H4 (cell line): ENCODE measurements at places on chromosomes 7 and 10.

- peak; percentile 14 for DNase-seq
Observed at GRCh38 chr10:110260746-110261477, 43.8 kb downstream of the SMNDC1 start.

DNA sequence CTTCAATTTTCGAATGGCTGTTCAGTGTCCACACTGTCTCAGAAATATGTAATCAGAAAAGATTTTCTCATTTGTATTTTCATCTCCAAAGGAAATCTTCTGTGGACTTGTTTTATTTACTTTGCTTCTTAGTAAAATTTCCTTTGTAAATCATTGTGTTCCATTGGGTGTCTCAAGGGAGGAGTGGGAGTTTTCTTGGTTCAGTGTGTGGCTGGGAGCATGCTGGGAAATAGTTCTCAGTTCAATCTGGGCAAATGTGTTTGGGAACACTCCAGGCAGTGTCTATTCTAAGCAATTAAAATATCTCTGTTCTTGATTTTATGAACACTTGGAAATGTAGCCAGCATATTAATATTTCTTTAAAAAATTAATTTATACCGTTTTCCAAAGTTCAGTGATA lies 1019.8 kb downstream of the CNTNAP2 start:
- DNase-seq: no peak

DNA sequence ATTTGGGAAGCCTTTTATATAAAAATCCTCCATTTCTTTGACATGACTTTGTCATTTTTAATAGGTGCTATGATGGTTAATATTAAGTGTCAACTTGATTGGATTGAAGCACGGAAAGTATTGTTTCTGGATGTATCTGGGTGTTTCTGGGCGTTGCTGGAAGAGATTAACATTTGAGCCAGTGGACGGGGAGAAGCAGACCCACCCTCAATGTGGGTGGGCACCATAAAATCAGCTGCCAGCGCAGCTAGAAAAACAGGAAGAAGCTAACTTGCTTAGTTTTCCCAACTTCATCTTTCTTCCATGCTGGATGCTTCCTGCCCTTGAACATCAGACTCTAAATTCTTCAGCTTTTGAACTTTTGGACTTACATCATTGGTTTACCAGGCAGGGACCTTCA lies 1003.0 kb downstream of the SORCS3 start:
- no peak for DNase-seq

- no peak for DNase-seq
Observed at GRCh38 chr7:157541295-157542067, 204.7 kb downstream of the DNAJB6 start.

DNA sequence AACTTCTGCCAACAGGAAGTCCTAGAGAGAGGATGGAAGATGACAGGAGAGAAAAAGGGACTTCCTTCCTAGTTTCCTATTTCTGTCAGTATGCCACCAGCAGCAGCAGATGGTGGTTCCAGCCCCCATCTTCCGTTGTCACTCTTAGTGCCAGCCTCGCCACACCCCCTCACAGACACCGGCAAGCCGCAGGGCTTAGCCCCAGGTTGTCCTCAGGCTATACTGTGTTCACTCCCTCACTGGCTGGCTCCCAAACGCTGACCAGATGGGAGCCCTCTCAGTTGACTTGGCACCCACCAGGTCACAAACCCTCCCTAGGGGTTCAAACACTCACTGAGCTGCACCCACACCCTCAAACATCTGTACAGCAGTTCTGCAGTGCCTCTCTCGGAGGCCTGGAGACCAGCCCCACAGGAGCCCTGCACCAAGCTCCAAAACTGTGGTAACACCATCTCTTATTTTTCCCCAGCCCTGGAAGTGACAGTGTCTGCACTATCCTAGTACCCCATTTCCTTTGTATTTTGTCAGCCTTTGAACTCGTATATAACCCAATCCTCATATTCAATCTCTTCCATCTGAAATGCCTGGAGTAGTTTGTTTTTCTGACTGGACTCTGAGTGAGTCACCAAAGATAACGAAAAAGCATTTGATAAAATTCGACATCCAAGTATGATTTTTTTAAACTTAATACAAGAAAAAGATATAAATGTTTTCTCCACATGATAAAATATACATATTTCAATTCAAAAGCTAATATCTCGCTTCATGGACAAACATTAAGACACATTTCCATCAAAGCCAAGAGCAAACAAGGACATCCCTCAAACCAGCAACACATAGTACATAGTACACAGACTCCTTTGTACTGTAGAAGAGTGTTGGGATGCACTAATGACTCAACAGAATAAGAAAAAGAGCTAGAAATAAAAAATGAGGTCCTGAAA lies 34.5 kb downstream of the SMURF1 start:
- DNase-seq: no peak

DNA sequence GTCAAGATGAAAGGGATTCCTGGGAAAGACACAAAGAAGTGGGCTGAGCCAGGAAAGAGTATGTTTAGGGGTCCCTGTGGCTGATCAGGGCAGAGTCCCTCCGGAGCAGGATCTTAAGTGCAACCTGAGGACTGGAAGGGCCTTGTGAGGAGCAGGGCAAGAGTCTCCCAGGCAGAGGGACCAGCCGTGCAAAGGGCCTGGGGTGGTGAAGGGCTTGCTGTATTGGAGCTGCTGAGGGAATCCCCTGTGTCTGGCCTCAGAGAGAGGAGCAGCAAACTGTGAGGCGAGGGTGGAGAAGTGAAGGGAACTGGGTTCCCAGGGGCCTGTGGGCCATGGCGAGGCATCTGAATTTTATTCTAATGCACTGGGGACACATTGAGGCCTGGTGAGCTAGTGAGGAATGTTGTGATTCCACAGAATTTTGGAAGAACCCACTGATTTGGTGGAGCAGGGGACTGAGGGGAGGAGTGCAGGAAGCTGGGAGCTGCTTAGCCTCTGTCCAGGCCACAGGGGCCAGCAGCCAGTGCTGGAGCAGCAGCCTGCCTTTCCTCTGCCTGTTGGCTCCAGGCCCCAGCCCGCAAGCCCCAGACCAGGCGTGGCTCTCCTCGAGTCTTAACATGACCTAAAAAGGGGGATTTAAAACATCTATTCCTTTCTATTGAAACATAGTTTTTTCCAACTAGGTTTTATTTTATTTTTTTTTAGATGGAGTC lies 138.4 kb upstream of the IGFBP3 start:
- no peak for DNase-seq

GRCh38 chr7:56046721-56047445 lies 4.4 kb downstream of the PSPH start:
- DNase-seq: peak; percentile 58

- no peak for DNase-seq
Observed at GRCh38 chr7:90766814-90767564, 170.9 kb downstream of the CDK14 start.

GRCh38 chr10:124674768-124675222 lies 69.4 kb downstream of the FAM53B start:
- no peak for DNase-seq

GRCh38 chr7:69764147-69764546 lies 165.9 kb downstream of the AUTS2 start:
- DNase-seq: no peak

- no peak for DNase-seq
Observed at GRCh38 chr10:6006991-6007390, 29.6 kb upstream of the IL15RA start.

GRCh38 chr7:141158561-141158960 lies 84.7 kb downstream of the TMEM178B start:
- DNase-seq: peak; percentile 99

DNA sequence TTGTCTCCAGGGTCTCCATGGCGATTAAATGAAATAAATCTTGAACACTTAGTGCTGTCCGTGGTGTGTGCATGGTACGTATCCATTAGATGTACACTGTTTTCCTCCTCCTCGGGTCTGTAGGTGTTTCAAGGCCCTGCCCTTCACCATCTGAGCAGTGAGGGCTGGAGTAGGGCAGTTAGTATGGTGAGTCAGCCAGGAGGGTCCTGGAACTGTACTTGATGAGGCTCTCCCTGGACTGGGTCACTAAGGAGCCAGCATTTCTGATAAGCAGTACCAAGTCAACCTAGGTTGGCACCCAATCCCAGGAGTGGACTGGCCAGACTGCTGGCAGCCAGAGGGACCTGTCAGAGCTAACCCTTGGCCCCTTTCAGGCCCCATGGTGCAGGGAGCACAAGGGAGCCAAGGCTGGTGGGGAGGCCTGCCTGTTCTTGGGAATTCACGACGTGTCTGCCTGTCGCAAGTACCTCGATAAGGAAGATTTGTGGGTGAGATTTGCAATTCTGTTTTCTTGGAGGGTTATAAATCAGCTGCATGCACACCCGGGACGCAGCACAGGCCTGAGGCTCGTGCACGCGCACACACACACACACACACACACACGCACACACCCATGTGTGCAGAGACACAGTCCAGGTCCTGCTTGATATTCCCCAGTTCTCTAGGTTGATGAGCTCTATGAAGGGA lies 114.2 kb downstream of the ZMIZ1 start:
- DNase-seq: no peak

DNA sequence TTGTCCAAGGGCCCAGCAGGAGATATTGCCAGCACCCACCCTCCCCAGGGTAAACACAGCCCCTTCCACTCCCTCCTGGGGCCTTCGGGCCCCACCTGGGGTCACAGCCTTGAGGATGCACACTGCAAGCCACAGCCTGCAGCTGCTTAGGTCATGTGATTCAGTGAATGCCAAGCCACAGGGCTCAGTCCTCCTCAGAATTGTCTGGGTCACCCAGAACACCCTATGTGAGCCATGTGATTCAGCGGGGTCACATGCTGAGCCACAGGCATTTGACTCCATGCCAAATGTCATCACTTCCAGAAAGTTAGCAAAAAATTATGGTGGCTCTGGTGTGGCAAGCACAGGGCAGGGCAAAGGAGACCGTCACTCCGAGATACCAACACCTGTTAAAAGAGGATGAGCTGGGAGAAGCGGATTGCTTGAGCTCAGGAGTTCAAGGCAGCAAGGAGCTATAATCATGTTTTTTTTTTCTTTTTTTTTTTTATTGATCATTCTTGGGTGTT lies 17.2 kb upstream of the PSAP start:
- peak; percentile 88 for DNase-seq

- DNase-seq: no peak
Observed at GRCh38 chr10:29826801-29827450, 192.2 kb upstream of the SVIL start.

DNA sequence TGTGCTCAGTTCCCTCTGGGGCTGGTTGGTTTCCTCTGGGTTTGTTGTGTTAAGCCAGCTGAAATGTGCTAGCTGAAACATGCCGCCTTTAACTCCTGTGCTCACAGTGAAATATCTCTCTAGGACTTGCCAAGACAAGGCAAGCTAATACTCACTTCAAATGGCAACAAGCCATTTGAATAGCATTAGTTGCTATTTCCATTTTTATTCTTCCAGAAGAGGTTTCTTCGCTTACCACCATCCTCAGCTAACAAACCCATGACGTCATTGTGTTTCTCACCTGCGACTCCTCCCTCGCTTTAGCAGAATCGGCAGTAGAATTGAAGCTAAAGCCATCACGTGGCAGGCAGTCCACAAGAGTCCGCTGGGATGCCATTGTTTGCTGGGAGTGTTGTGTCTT lies 61.3 kb downstream of the ZNF22 start:
- DNase-seq: no peak

GRCh38 chr7:13188922-13189321 lies 501.5 kb downstream of the ARL4A start:
- DNase-seq: no peak

GRCh38 chr7:152870106-152870693 lies 110.6 kb downstream of the ACTR3B start:
- DNase-seq: no peak

DNA sequence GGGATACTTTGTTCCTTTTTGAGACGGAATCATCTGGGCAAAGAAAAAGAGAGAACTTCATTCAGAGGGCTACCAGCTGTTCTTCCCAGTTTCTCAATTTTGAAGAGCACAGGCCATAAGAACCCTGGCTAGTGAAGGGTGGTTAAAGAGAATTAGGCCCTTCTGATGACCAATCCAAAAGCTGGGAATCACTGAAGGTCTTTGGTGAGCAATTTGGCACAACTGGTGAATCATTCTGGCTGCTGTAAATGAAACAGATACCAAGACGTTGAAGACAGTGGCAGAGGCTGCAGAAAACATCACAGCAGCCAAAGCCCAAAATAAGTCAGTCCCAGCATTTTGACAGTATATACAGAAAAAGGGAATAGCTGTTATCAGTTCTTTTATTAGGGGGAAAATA lies 5.1 kb downstream of the RAPGEF5 start:
- DNase-seq: no peak

- DNase-seq: no peak
Observed at GRCh38 chr7:158452331-158452730, 135.3 kb downstream of the PTPRN2 start.

DNA sequence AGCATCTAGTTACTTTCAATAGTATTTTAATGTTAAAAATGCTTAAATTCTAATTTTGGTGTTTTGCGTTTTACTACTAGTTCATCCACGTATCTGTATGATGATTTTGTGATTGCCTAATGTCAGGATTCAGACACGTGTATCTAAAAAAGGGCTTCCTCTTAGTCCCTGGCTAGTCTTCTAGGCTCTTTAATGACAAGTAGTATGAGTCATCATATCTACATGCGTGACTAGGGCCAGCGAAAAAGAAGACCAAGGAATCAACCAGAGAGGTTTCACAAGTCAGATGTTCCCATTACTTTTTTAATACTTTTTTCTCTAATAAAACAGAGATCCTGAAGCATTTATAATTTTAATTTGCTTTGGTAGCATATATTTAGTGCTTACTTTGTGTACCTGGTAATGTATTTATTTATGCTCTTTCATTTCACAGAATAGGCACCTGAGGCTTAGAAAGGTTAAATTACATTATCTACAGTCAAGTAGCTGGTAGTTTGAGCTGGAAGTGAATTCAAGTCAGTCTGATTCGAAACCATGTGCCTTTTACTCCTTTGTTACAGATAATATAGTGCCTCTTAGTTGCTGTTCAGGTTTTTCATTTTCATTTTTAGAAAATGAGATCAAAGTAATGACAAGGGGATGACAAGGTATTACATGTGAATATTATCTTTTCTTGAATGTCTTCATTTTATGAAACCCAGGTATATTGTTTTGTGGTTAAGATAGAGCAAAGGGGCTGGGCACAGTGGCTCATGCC lies 140.3 kb downstream of the FOXP2 start:
- DNase-seq: peak; percentile 86

- DNase-seq: no peak
Observed at GRCh38 chr7:95473276-95473985, 12.3 kb upstream of the ASB4 start.

- DNase-seq: no peak
Observed at GRCh38 chr7:42597300-42597699, 314.6 kb downstream of the C7orf25 start.

DNA sequence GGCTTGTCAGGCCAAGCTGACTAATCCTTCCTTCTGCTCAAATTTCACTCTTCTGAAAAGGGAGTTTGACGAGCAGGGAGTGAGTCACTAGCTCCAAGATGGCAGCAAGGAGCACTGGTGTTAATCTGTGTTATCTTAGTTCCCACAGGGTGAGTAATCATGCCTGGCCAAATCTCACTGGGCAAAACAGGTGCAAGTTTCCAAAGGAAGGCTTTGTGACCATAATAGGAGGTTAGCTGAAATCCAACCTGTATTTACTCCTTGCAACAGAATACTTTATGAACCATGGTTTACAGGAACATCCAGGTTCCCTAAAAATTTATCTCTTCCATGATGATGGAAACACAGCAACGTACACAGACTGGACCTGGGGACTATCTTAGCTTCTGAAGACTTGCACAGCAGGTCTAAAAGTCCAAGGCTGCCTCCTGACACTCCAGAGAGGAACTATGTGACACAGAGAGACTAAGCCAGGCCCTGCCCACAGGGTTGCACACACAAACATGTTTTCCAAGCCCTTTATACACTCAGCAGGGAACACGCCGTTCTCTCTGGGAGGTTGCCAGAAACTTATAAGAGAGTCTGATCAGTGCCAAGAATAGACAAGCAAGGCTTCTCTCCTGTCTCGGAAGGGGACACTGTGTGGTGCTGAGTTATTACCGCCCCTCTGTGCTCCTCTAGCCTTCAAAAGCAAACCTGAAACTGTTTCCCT lies 46.3 kb downstream of the PDK4 start:
- peak; percentile 92 for DNase-seq
